ENCODE measurements at places on chromosomes 7 and 10.

GRCh38 chr7:74302745-74303221 is 13.6 kb downstream of the CLIP2 start:
- DNase-seq, result no peak

- no peak for DNase-seq
These were observed 314.7 kb downstream of the PLXNA4 start for GRCh38 chr7:132261327-132262159.

GRCh38 chr7:24843821-24844434 is 86.7 kb upstream of the GSDME start:
- DNase-seq, result no peak

GRCh38 chr7:128203047-128203491 is 38.0 kb upstream of the LEP start:
- no peak for DNase-seq

DNA sequence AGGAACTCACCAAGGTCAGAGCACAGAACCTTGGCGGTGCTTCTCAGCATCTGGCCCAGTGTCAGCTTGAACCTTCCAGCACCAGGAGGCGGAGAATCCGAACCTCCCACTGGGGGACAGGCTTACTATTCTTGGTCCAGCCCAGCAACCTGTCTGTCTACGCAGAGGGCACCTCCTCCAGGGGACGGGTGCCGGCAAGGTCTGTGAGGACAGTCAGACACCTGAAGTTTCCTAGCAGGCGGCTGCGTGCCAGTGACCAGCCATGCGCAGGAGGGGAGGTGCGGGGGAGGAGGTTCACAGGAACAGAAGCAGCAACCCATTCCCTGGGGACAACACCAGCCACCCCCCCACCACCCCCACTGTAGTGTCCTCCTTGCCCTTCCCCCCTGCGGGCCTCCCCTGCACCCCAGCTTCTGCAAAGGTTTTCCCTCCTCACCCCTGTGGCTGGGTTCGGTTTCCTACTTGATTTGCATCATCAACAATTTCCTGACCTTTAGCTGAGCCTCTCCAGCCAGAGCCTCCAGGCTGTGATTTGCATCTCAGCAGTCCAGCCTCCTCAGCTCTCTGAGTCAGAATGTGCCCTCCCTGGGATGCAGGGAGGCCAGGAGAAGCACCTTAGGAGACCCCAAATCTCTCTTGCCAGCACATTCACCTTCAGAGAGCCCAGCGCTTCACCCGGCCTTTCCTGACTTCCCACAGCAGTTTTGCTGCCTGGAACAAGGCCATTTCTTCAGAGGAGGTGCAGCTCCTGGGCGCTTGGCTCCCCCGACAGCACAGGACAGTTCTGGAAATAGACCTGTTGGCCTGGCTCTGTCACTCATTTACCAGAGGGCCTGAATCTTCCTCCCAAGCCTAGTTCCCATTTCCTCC is 107.5 kb upstream of the NPS start:
- DNase-seq, result no peak

DNA sequence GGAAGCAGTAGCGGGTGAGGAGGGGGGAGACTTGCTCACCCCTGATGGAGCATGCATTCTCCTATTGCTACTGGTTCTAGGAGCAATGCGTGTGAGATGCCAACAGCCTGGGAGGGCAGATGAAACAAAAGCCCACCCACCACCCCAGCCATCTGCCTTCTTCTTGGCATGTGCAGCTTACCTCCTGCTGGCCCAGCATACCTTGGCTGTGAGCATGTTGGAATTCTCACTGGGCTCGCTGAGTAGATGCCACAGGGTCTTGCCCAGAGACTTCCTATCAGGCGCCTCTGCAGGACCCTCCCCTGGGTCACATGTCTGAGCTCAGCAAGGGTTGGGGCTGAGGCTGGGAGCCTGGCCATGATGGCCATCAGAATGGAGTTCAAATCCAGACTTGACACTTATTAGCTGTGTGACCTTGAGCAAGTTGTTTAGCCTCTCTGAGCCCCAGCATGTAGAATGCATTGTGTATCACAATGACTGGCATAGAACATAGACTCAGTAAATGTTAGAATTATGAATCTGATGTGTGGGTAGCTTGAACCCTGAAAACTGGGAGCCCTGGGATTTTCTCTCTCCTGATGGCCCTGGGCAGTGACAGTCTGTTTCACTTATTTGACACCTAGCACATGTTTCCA is 38.2 kb downstream of the CDH23 start:
- DNase-seq, result no peak

GRCh38 chr10:482848-483247 is 206.6 kb downstream of the DIP2C start:
- no peak for DNase-seq

DNA sequence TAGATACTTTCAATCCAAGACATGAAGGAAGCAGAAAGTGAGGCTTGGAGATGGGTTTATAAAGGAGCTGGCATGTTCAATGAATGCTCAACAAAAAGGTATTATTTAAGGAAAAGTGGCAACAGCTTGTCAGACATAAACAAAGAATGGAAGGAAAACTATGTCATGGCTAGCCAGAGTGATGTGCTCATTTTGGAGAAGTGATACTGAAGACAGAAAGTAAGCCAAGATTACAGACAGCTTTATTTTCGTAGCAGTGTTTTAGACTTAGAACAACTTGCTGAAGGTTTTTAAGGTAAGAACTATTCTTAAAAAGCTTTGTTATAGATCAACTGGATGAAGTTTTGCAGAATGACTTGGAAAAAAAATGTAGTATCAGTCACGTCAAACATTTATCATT is 160.5 kb upstream of the FERD3L start:
- DNase-seq, result no peak

DNA sequence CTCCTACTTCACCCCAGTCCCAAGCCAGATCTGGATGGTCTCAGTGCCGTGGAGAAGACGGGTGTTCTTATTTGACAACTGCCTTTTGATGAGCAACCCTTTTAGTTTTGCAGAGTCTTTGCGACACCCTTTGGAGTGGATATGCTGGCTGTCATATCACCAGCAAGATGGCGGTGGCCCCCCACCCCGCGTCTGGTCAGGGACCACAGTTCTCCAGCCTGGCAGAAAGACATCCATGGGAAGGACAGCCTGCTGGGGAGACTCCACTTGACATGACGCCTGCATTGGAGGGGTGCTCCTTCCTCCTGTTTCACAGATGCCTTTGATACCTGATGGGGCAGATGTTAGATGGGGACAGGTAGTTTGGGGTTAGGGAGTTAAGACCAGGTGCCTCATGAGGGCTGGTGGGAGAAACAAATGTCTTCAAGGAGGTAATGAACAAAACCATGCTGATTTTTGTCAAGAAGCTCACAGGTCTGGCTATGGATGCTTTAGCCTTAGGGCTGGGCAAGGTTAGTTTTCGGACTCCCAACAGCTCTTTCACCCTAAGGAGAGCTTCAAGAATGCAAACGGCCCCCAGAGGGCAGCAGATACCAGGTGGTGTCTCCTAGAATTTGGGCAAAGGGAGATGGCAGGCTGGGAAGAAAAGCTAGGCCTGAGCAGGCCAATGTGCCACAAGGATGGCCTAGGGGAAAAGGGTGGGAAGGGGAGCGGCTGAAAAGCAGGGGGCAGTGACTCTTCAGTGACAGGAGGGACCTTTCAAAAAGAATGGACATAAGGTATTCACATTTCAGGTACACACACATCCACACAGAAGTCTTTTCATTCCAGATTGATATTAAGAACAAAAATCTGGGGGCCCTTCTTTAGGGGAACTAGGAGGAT is 95.2 kb downstream of the CLEC2L start:
- DNase-seq, result no peak

DNA sequence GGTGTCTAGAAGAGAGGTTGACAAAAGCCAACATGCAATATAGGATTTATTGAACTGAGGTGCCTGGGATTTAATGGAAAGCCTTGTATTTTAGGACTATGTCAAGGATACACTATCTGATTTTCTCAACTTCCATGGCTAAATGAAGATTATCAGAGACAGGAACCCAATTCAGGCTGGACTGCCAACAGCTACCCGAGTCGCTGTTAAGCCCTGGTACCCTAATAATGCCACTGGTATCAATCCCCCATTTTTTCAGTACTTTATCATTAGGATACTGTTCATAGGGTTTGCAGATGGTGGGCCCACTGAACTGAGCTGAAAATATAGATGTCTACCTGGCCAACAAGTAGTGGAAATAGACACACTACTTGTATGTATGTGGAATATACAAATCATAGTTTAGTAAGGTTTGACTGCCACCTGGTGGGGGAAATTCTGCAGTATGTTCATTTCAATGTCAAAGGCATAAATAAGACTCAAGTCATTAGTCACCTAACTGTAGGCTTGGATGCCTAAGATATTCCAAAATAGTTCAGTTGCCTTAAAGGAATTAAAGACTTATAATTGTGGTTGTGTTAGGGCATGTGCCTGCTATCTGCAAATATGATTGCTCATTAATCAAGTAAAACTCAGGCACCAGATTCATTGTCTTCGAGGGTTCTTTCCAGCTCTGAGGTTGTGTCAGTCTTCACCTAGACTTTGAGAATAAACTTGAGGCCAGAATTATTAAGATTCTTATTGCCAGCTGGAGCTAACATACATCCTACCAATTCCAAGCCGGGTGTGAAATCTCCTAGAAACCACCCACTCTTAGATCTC is 34.1 kb upstream of the NOBOX start:
- DNase-seq, result peak; percentile 11

DNA sequence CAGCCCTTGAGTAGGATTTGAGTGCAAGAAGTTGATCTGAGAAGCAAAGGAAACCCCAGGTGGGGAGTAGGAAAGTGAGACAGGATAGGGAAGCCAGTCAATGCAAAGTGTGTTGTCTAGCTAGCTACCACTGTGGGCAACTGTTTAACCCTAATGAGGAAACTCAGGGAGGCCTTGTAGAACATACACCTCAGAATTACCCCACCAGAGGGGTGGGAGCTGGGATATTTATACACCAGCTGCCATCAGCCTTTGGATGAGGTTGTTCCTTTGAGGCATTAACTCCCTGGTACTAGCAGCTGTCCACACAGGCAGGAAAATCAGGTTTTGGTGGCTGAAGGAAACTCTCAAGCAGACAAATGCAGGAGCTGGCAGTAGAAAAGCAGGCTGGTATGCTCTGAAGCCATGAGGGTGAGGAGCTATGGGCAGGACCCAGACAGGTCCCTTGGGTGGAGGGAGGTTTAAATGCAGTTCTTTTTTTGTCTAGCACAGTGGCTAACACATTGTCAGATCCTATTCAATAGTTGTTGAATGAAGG is 60.1 kb upstream of the ARID5B start:
- DNase-seq, result no peak

- no peak for DNase-seq
These were observed 1.3 kb downstream of the TBC1D12 start for GRCh38 chr10:94403380-94404213.

DNA sequence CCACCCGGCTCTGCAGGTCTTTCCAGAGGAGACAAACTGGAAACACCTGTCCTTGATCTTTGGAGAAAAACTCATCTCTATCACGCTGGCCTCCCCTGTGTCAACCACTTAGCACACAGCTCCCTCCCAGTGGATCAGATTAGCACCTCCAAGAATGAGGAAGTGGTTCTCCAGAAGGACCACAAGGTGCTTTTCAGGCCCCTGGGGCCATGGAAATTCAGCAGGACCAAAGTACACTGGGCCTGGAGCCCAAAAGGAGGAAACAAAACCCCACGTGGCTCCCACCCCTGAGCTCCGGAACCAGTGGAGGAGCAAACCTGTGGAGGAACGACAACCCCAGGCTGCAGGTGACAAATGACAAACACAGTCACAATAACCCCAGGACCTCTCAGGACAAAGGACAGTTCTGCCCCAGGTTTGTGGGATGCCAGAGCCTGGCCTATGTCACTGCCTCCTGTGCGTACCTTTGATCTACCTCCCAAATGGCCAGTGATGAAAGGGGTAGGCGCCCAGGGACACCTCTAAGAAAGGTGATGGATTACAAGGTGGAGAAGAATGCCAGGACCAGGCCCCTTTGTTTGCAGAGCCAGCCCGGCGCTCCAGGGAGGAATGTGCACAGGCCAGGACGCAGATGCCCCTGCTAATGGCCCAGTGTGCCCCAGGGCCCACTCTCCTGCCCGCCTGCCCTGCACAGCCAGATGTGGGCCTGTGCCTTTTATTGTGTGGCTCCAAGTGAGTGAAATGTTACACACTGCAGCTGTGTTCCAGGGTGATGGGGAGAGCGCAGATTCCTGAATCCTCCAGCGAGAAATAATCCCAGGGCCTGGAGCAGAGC is 5.7 kb downstream of the TNS3 start:
- no peak for DNase-seq

GRCh38 chr10:7085913-7086589 is 324.8 kb downstream of the SFMBT2 start:
- DNase-seq, result no peak

DNA sequence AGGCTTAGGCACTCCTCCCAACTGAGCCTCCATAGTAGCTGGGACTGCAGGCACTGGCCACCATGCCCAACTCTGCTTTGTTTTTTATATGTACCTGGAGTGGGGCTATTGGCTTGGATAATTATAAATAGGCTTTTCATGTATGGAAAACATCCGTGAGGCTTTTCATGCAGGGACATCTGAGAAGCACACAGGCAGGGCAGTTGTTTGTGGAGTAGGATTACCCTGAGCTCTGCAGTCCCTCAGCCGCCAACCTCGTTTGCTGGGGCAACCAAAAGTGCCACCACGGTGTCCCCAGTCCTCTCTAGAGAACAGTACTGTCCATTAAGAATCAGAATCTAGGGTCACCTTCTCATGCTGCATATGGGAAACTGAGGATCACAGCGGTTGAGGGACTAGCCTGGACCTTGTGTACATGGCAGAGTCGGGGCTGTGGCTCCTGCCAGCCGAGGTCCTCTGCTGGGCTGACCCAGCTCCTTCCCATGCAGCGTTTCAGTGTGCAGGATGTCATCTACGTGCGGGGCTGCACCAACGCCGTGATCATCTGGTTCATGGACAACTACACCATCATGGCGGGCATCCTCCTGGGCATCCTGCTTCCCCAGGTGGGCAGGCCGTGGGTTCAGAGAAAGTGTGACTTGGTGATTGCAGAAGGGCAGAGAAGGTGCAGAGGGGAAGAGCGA is 54.5 kb downstream of the TSPAN15 start:
- DNase-seq, result no peak

GRCh38 chr7:84948634-84949033 is 238.2 kb downstream of the SEMA3D start:
- DNase-seq, result no peak
